ENCODE measurements at places on chromosomes 3 and 15. TPM values are rescaled to one million over a fixed set of nuclear protein-coding genes. Genes with fewer than 3 reads are reported as not detected.

Gene TLR9
- 2.0 TPM for total RNA-seq

Gene AADACL2
- not detected for total RNA-seq

Gene RASL12
- total RNA-seq, result not detected

Gene MOBP
- not detected for total RNA-seq

DNA sequence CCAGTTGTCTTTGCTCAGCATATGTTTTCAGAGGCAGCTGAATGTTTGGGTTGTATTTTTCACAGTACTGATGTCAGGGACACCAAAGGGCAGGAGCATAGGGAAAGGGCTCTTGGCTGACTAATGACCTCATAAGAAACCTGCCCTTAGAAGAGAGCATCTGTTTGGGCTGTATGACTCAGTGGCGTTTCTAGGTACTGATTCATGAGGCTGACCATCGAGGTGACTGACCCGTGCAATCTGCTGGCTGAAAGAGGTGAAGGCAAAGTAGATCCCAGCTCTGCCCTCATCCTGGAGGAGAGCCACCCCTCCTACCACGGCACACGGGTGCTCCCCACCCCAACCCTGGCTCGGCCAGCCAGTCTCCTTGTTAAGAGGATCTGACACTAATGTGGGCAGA is 8.3 kb downstream of the LMCD1 start:
- H3K36me3 ChIP-seq, result no peaks in the 10 kb centered on the region
- H3K27me3 ChIP-seq, result peaks cover 6% of the 10 kb centered on the region
- no peak for DNase-seq
- no peak overlapping the region for H3K27ac ChIP-seq
- no peak overlapping the region for H3K4me3 ChIP-seq

DNA sequence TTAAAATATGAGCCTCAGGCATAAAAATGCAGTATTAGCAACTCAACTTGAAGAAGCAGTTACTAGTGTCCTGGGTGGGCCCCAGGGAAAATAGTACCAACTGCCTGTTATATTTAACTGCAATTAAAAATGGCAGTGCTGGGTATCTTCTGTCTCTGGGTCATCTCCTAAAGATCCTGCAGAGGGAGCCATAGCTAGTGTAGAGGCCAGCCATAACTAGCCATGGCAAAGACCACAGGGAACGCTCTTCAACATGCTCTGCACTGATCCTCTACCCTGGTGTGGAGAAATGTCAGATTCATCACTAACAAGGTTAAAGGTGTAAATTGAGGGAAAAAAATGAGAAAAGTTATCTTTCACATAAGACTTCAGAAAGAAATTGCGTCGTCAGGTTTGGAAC is 181.3 kb downstream of the SNRPN start:
- H3K4me3 ChIP-seq, result no peak overlapping the region
- H3K36me3 ChIP-seq, result peaks cover 7% of the 10 kb centered on the region
- DNase-seq, result no peak

DNA sequence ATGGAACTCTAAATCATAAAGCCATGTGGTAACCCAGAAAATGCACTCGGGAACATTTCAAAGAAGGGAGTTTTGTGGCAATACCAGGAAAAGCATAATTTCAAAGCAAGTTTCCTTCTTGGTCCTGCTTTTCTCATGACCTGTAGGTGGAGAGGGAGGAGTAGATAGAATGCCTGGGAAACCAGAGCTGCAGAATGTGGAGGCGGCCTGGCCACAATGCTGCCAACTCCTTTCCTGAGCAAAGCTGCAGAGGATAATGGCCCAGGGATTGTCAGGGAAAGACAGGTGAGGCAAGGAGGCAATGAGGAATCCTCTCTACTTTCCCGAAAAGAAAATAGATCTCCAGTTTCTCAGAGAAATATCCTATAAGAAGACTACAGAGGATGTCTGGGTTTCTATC is 330.3 kb downstream of the FGF12 start:
- H3K4me1 ChIP-seq, result no peaks in the 10 kb centered on the region
- H3K27me3 ChIP-seq, result peaks cover 1% of the 10 kb centered on the region
- no peak overlapping the region for H3K27ac ChIP-seq
- no peaks in the 10 kb centered on the region for H3K36me3 ChIP-seq

DNA sequence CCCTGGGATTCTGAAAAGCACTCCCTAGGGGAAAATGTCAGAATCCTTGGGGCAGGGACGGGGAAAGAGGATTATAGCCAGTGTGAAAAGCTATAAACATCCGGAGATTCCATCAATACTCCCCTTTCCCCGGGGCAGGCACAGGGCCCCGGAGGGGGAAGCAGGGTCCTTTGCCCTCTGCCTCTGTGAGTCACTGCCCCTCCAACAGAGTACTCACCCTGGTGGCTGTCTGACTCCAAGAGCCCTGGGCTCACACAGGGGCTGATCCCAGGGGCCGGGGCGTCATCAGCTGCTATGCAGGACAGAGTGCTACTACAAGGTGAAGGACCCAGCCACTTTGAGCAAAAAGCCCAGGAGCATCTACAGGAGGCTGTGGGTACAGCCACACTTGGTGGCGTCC is 133.0 kb upstream of the PRR20G start:
- H3K4me3 ChIP-seq, result no peak overlapping the region
- peaks cover 44% of the 10 kb centered on the region for H3K27me3 ChIP-seq
- no peaks in the 10 kb centered on the region for H3K4me1 ChIP-seq
- DNase-seq, result no peak
- no peak overlapping the region for H3K27ac ChIP-seq

DNA sequence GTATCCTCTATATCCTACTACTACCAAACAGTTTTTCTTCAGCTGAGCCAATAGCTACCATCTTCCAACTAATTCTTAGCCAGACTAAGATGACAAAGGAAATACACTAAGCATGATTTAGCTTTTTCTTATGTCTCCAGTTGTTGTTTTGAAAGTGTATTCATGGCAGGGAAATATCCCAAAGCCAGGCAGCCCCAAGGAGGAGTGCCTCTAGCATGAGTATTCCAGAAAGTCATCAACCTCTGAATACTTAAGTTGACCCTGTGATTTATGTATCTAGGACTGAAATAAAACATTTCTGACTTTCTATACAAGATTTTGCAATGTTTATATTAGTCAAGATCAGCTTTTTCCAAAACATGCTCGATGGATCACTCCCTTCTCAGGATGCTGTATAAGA is 449.1 kb downstream of the IL5RA start:
- no peaks in the 10 kb centered on the region for H3K36me3 ChIP-seq
- no peaks in the 10 kb centered on the region for H3K27me3 ChIP-seq
- no peaks in the 10 kb centered on the region for H3K4me1 ChIP-seq
- no peak overlapping the region for H3K27ac ChIP-seq
- no peak overlapping the region for H3K4me3 ChIP-seq
- DNase-seq, result no peak

- peaks cover 9% of the 10 kb centered on the region for H3K4me1 ChIP-seq
- H3K4me3 ChIP-seq, result no peak overlapping the region
Measured at GRCh38 chr3:108403198-108403597, 106.8 kb downstream of the HHLA2 start.

- no peak overlapping the region for H3K4me3 ChIP-seq
- H3K36me3 ChIP-seq, result peaks cover 1% of the 10 kb centered on the region
- H3K27ac ChIP-seq, result no peak overlapping the region
- no peak for DNase-seq
Measured at GRCh38 chr3:102195198-102195948, 239.4 kb upstream of the ZPLD1 start.

DNA sequence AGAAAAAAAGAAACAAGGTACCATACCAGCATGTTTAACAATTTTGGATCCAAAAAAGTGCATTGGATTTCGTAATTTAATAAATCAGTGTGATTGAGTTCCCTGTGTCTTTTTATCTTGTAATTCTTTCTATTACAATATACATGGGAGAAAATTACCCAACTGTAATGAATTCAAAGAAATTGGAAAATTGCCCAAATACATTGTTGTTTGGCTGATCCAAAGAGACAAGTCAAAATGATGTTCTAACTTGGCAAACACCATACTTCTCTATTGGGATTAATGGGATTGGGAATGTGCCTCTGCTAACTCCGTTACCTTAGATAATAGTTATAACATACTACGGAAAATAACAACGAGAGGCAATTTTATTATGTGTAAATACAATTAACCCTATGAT is 1097.1 kb downstream of the ROBO1 start:
- no peaks in the 10 kb centered on the region for H3K27me3 ChIP-seq
- no peak overlapping the region for H3K4me3 ChIP-seq
- H3K4me1 ChIP-seq, result no peaks in the 10 kb centered on the region
- no peak for DNase-seq
- H3K36me3 ChIP-seq, result no peaks in the 10 kb centered on the region

DNA sequence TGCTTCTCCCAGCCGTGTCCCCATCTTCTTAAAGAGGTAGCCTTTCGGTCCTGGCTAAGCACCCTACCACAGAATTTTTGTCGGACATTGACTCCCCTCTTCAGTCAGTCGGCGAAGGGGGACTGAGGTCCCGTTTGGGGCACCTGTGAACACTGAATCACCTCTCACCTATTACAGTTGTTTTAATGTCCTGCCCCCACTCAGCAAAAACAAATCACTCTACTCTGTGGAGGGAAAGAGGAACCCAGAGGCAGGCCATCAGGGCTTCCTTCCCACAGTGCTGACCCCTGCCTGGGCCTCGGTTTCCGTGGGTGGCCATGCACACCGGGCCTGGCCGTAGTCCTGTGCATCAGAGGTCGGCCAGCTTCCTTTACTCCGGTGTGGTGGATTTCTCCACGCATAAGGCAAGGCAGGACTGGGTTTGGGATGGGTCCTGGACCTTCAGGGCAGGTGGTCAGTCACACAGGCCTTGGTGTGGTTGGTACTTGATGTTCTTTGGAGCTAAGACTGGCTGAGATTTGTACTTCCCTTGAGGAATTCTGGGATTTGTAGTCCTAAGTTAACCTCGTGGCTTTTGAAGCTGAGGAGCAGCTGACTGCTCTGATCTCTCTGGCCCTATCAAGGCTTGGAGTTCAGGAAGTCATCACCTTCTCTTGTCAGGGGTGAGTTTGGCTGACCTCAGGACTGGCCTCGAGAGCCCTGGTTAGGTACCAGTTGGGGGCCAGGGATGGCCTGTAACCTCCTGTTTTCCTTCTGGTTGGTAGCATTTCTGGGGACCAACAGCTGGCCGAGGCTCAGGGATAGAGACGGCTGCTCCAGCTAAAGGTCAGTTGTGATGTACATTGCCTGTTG is 627 bp upstream of the FAM131A start:
- no peak for DNase-seq
- H3K27me3 ChIP-seq, result no peaks in the 10 kb centered on the region
- peak overlapping the region; percentile 84 for H3K4me3 ChIP-seq
- peak overlapping the region; percentile 86 for H3K27ac ChIP-seq

- H3K27ac ChIP-seq, result no peak overlapping the region
- H3K36me3 ChIP-seq, result peaks cover 2% of the 10 kb centered on the region
- peaks cover 38% of the 10 kb centered on the region for H3K4me1 ChIP-seq
- peaks cover 77% of the 10 kb centered on the region for H3K27me3 ChIP-seq
- peak overlapping the region; percentile 59 for H3K4me3 ChIP-seq
Measured at GRCh38 chr3:194137008-194137505, 1.1 kb downstream of the HES1 start.
